Erythroblast (primary cell): ENCODE measurements at places on chromosomes 6 and 20.

DNA sequence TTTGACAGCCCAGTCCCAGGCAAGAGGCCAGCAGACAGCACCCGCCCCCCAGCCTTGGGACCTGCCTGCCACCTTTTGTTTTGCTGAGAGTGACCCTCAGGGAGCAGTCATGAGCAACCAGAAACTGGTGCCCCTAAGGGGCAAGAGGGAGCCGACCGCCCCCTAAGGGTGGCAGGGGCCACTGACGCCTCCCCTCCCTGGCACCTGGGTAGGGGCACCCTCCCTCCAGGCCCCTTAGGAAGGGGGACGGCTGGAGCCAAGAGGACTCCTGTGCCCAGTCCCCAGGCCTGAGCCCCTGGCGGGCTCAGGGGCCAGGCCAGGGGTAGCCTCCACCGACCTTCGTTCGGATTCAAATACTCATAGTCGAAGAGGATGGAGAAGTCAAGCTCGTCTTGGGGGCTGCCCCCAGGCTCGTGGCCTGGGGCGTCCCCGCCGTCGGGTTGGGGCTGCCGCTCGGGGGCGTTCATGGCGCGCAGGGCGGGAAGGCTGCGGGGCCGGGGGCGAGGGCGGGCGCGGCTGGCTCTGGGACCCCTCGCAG lies 417 bp downstream of the NFATC2 start:
- DNase-seq, result peak; percentile 67

DNA sequence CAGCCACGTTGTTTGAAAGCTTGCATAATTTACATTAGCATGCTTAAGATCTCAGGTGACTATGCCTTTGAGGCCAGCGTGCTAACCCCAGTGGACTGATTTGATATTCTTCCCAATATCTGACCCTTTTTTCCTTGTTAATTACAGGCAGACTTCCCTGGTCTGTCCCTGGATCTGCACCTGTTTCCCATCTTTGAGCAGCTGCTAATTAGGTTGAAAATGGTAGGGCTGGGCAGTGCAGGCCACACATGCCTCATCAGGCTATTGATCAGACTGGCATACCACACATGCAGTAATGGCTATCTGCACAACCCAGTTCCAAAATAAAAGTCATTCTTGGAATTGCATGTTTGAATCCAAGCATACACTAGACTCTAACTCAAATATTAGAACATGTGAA lies 164.3 kb upstream of the TFAP2D start:
- DNase-seq, result no peak

GRCh38 chr6:122770835-122771601 lies 8.5 kb upstream of the FABP7 start:
- DNase-seq, result no peak

GRCh38 chr6:28011722-28012121 lies 54.7 kb downstream of the OR2B6 start:
- no peak for DNase-seq

DNA sequence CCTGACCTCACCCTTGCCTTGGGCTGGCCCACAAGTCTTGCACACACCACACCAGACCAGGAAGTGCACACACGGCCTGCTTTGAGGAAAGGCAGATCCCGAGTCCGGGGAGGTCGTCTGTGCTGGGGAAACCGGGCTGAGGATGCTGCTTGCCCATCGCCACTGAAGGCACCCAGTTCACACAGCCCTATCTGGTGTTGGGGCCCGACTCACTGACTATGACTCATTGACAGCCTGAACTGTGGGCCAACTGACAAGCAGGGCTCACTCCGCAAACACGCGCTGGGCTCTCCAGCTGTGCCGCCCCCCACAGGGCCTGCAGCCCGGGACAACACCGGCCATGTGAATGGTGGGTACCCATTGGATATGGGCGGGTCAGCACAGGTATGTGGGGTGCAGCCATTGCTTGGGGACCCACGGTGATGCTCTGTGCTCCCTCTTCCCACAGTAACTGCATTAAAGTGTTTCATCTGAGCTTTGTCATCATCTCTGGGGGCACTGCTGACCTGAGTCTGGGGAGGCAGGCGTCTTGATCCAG lies 1.6 kb downstream of the SAMD10 start:
- peak; percentile 63 for DNase-seq

DNA sequence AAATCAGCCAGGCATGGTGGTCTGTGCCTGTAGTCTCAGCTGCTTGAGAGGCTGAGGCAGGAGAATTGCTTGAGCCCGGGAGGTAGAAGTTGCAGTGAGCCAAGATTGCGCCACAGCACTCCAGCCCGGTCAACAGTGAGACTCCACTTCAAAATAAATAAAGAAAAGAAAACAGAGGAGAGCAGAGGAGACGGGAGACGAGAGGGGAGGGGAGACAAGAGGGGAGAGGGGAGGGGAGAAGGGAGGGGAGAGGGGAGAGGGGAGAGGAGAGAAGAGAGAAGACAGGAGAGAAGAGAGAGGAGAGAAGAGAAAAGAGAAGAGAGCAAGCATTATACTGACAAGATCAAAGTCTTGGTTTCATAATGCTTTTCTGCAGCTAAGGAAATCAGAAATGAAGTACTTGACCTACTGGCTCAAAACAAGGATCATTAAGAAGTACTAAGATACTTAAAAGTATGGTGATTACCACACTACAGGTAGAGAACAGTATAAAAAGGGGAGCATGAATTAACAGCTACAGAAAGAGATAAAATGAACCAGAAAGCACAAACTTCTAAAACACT lies 30.5 kb downstream of the FAM8A1 start:
- DNase-seq, result no peak

- DNase-seq, result no peak
Observed at GRCh38 chr20:54431156-54431944, 44.0 kb upstream of the DOK5 start.

- DNase-seq, result no peak
Observed at GRCh38 chr6:54274383-54274782, 33.9 kb upstream of the TINAG start.

DNA sequence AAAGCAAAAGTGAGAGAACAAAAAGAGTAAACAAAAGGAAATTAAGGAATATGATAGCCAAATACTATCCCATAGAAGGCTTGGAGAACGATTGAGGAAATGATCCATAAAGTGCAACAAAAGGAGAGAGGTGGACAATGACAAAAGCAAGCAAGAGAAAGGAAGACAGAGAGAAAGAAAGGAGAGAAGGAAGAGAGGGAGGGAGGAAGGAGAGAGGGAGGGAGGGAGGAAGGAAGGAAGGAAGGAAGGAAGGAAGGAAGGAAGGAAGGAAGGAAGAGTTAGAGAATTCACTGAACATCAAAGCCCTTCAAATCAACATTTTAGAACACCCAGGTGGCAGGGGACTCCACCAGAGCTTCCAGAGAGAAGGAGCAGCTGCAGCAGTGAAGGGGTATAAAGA lies 185.0 kb downstream of the SYNDIG1 start:
- DNase-seq, result no peak

DNA sequence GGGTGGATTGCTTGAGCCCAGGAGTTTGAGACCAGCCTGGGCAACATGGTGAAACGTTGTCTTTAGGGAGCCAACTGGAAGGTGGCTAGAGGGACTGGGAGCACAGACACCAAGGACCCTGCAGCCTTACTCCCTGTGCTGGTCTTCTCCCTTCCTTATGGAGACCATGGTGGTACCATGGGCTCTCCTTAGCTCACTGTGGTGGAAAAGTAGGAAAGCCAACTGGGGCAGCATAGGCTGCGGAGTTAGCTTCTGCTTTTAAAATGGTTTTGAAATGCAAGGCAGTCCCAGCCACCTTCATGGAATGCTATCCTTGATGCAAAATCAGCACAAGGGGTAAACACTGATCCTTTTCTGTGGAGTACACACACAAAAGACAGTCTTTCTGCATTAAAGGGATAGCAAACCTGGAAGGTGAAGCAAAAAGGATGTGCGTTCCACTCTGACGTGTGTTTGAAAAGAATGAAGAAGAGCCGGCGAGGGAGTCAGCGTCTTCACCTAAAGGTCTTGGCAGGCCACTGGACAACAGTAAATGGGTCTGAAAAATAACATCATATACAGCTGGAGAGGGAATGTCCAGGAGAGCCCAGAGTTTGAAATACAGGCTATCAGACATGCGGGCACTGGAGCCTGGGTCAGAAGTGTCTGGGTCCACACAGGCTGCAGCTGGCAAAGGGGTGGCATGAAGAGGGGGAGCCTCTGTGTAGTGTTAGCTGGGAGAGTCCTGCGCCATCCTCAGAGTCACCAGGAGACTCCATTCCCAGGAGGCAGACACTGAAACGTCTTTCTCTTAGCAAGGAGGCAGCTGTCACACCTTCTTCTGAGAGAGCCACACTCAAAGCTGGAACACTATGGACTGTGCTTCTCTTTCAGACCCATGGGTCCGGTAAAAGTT lies 58.5 kb downstream of the GPR6 start:
- DNase-seq, result no peak

GRCh38 chr20:2817341-2817726 lies 1.2 kb downstream of the TMEM239 start:
- DNase-seq, result no peak

DNA sequence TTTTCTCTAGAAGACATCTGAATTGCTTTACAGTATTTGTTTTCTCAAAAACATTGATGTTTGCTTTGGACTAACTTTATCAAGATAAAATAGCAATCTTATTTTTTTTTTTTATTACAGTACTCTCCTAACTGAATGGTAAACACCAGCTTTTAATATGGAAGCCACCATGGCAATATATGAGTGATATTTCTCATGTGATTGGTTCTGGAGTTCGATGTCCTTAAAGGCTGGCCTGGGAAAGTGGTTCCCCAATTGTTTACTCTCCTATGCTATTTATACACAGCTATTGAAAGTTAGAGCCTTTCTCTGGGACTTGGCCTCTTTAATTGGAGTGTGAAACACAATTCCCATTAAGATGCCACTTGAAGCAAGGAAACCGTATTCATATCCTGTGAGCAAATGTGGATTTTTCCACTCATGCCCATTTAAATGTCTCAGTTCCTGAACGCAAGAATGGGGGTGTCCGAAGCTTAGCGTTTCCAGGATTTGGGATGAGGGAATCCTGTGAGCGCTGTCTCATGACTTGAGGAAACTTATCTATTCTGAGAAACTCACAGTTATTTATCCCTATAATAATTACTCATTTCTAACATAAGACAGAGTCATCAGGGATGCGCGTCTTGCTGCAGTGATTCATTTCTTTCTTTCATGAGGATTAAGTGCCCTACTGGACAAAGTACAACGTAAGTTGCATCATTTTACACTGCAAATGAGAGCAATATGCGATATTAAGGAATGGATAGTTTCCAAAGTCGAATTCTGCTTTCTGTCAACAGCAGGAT lies 143.3 kb upstream of the PREP start:
- no peak for DNase-seq

DNA sequence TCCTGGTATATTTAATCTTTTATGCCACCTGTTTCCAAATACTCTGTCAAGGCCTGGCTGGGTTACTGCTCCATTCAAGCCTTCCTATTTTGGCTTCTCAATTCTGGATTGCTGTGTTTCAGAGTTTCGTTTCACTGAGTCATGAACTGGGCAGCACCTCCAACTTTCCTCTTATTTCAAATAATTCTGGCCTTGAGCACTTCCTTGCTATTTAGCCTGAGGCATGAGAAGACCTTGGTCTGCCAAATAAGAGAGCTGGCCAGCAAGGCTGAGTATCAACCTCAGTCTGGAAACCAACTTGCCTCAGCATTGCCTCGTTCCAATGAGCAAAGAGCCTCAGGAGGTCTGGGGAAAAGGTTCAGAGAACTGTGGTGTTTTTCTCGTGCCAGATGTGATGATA lies 66.6 kb downstream of the TNFAIP3 start:
- DNase-seq, result no peak
